ENCODE measurements at places on chromosomes 7 and 10. TPM values are rescaled to one million over a fixed set of nuclear protein-coding genes. Genes with fewer than 3 reads are reported as not detected.

TUBB8 gene
- 1.4 TPM for total RNA-seq

DNA sequence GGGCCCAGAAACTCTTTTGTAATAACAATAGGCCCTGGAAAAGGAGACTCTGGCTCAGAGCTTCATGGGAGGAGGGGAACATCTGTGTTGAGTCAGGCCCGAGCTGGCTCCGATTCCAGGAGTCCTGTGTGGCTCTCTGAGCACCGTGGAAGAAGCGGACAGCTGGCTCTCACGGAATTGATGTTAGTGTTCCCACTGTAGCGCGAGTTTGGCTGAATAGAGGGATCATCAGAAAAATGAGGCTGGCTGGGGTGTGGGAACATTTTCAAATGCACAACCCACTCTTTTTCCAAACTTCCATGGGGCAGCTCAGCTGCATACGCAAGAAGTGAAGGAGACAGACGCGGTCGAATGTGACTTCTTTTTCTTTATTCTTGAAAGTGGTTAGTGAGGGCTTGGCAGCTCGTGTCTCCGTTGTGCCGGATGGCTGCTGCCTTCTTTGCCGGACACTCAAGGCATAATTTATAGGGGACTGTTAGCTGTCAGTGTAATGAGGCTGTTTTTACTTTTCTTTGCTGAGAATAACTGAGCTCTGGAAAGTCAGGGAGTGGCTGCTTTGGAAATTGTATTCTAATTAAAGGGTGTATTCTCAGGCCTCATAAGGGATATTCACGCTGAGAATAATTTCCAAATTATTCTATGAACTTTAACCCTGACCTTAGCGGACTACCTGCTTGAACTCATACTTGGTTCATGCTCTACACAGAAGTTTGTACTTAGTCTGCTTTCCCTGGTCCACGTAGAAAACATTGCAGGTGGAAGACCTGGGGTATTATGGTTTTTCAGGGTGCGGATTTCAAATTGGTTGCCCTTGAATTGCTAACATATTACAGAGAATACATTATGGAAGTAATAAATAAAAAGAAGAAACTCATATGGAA, 23.1 kb downstream of the MDFIC start:
- 0 out of 2 replicates have a peak overlapping the region, but pooled peaks have one; percentile 5 for H3K4me3 ChIP-seq
- no peaks in the 10 kb centered on the region for H3K36me3 ChIP-seq
- peak; percentile 50 for DNase-seq

GRCh38 chr10:4725917-4726606, 99.9 kb upstream of the AKR1E2 start:
- no peak overlapping the region for H3K27ac ChIP-seq
- H3K4me1 ChIP-seq = no peaks in the 10 kb centered on the region
- no peak overlapping the region for H3K4me3 ChIP-seq
- no peaks in the 10 kb centered on the region for H3K27me3 ChIP-seq
- DNase-seq = no peak
- H3K36me3 ChIP-seq = no peaks in the 10 kb centered on the region

DNA sequence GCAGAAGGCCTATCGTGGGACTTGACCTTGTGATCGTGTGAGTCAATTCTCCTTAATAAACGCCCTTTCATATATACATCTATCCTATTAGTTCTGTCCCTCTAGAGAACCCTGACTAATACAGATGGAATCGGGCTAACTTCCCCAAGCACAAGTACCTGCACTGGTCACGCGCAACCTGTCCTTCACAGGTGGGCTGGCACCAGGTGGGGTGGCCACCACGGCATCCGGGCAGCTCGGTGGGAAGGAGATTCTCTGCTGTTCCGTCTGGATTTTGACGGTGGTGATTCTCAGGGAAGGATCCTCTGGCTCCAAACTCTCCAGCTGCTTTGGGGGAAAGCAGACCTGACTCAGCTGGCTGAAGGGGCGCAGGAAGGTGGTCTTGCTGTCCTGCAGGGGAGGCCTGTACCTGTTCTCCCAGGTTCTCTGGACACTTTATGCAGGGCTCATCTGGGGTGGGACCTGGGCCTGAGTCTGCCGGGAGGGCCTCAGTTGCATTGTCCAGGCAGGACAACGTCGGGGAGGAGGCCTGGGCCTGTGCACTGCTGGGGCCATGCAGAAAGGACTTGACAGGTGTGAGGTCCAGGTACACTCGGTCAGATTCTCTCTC, 61.1 kb downstream of the VWA2 start:
- no peaks in the 10 kb centered on the region for H3K27me3 ChIP-seq
- no peak for DNase-seq
- no peaks in the 10 kb centered on the region for H3K4me1 ChIP-seq
- H3K4me3 ChIP-seq = no peak overlapping the region
- H3K27ac ChIP-seq = no peak overlapping the region

CEP55 gene
- total RNA-seq = 15.0 TPM

DNA sequence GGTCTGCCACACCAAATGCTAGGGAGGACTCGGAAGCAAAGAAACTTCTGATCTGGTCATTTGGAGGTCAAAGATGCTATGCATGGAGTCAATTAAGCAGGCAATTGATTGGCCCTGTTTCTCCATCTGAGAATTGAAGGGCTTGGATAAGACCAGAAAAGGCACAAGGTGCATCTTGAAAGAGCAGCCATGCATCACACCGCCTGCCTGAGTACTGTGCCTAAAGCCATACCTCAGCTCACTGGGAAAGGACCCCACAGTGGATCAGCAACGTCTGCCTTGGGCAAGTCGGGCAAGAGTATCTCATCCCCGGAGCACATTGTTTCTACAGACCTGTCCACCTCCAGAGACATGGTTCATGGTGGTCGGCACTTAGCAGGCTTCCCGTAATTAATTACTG, 42.4 kb downstream of the DLG5 start:
- no peaks in the 10 kb centered on the region for H3K36me3 ChIP-seq
- no peaks in the 10 kb centered on the region for H3K27me3 ChIP-seq
- no peak overlapping the region for H3K4me3 ChIP-seq
- no peak overlapping the region for H3K27ac ChIP-seq
- DNase-seq = no peak

BCL7B gene
- 12.0 TPM for total RNA-seq

TAS2R5 gene
- total RNA-seq = 5.1 TPM

Measured in GM23338 (cell line).